ENCODE measurements at places on chromosomes 11 and 22. TPM values are rescaled to one million over a fixed set of nuclear protein-coding genes. Genes with fewer than 3 reads are reported as not detected.

DNA sequence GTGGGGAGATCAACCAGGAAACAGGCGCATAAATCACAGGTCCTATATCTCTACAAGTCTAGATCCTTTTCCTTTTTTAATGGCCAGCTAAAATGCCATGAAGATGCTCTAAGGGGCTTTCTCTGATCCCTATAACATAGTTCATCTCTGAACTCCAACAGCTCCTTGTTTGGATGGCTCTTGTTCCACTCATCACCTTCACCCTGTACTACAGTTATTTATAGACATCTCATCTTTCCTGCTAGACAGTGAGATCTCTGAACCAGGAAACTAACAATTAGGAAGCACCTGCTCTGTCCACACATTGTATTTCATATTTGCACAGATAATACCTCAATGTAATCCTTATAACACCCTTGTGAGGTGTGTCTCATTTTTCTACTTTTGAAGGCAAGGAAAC lies 31.6 kb downstream of the KCNA4 start:
- H3K4me1 ChIP-seq, result no peaks in the 10 kb centered on the region
- H3K27me3 ChIP-seq, result no peaks in the 10 kb centered on the region
- no peak overlapping the region for H3K27ac ChIP-seq

DNA sequence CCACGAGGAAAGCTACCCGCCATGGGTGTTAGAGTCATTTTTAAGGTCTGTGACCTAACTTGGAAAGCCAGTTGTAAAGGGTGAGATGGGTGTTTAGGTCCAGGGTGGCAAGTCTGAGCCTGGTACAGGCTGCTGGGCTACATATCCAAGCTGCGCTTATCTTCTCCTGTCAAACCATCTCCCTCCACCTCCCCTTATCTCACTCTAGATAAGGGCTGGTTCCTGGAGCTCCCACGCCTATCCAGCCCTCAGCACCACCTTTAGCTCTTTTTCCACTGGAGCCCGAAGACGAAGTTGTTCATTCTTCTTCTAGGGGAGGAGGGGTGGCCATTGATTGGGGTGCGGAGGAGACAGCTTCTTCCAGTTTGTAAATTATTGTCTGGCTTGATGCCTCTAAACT lies 48.5 kb downstream of the MICAL2 start:
- DNase-seq, result no peak
- no peaks in the 10 kb centered on the region for H3K4me1 ChIP-seq
- H3K27me3 ChIP-seq, result no peaks in the 10 kb centered on the region
- no peaks in the 10 kb centered on the region for H3K36me3 ChIP-seq
- H3K27ac ChIP-seq, result no peak overlapping the region

- H3K27ac ChIP-seq, result peak overlapping the region; percentile 48
- peaks cover 34% of the 10 kb centered on the region for H3K4me1 ChIP-seq
- no peaks in the 10 kb centered on the region for H3K36me3 ChIP-seq
- H3K27me3 ChIP-seq, result peaks cover 5% of the 10 kb centered on the region
- DNase-seq, result peak; percentile 15
Observed at GRCh38 chr22:19174106-19175025, 4.2 kb downstream of the SLC25A1 start.

- no peaks in the 10 kb centered on the region for H3K4me1 ChIP-seq
- peaks cover 9% of the 10 kb centered on the region for H3K36me3 ChIP-seq
- no peak overlapping the region for H3K27ac ChIP-seq
- no peak for DNase-seq
Observed at GRCh38 chr11:19226378-19227195, 14.2 kb downstream of the E2F8 start.

- no peaks in the 10 kb centered on the region for H3K4me1 ChIP-seq
- no peaks in the 10 kb centered on the region for H3K27me3 ChIP-seq
- no peaks in the 10 kb centered on the region for H3K36me3 ChIP-seq
Observed at GRCh38 chr22:49017482-49018329, 810.0 kb downstream of the BRD1 start.

DNA sequence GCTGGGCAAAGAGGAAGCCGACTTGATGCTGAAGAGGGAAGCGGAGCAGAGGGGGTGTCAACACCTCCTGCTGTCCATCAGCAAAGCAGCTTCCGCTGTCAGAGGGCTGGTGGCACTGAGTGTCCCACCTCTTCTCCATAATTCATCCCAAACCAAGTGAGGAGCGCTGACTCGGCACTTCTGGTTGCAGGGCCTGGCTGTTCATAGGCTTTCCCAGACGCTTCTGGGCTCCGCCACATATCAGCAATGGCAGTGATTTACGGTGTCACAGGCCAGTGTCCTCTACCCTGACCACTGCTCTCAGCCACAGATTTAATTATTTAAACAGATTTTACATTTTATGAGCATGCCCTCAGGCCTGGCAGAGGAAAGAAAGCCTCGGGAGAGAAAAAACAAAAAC lies 70.1 kb upstream of the TENM4 start:
- H3K36me3 ChIP-seq, result no peaks in the 10 kb centered on the region
- peaks cover 1% of the 10 kb centered on the region for H3K27me3 ChIP-seq
- H3K4me3 ChIP-seq, result no peak overlapping the region
- no peak for DNase-seq

DNA sequence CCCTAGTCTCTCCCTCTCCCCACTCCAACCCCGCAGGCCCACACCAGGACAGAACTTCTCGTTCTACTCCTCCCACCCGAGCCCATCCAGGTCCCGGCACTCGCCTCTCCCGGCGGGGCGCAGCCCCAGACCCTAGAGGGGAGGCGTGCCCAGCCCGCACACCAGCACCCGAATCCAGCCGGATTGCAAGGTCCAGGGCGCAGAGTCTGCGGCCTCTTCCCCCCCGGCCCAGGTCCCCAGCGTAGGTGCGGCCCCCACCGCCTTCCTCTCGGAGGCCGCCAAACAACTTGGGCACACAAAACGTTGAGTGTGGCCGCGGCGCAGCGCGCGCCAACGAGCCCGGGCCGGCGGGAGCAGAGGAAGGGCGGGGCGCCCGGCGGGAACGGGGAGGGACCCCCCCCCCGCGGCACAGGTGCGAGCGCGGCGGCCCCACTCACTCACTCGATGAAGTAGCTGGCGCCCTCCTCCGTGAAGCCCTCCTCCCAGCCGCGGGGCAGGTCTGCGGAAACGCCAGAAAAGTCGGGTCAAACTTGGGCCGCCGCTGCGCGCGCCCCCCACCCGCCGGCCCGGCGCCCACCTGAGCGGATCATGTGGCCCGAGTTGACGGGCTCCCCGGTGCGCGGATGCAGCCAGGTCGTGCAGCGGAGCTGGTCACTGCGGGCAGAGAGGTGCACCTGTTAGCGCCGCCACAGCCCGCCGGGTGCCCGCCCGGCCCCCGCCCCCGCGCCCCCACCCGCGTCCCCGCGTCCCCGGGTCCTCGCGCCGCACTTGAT lies 480 bp downstream of the PLEKHA7 start:
- peak overlapping the region; percentile 50 for H3K4me3 ChIP-seq
- no peak for DNase-seq
- H3K27ac ChIP-seq, result no peak overlapping the region
- H3K27me3 ChIP-seq, result peaks cover 7% of the 10 kb centered on the region
- H3K4me1 ChIP-seq, result no peaks in the 10 kb centered on the region

GRCh38 chr11:64718084-64718779 lies 4.8 kb downstream of the NRXN2 start:
- no peak overlapping the region for H3K4me3 ChIP-seq
- no peaks in the 10 kb centered on the region for H3K36me3 ChIP-seq
- H3K27me3 ChIP-seq, result peaks cover 11% of the 10 kb centered on the region

GRCh38 chr11:40188848-40189247 lies 1270.6 kb downstream of the LRRC4C start:
- no peaks in the 10 kb centered on the region for H3K27me3 ChIP-seq
- DNase-seq, result no peak
- H3K36me3 ChIP-seq, result no peaks in the 10 kb centered on the region
- H3K4me1 ChIP-seq, result no peaks in the 10 kb centered on the region

DNA sequence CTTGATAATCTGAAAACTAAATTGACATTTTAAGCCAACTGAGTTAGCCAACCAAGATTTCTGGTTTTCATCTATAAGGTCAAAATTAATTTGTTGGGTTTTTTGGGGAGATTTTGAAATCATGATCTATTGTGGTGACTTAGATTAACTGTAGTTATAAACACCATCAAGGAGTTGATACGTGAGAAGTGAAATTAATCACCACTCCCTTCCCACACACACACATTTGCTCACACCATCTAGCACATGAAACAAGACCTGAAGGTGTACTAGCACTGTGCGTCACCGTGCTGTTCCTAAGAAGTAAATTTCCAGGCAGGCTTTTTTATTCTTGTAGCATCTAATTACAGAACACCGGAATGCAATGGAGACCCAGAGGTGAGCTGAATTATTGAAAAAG lies 2.1 kb downstream of the OR5B21 start:
- H3K4me1 ChIP-seq, result peaks cover 6% of the 10 kb centered on the region
- H3K36me3 ChIP-seq, result no peaks in the 10 kb centered on the region
- H3K27ac ChIP-seq, result no peak overlapping the region
- DNase-seq, result no peak
- H3K4me3 ChIP-seq, result no peak overlapping the region

The A4GALT gene
- polyA plus RNA-seq, result 1.8 TPM

The NRIP3 gene
- 0.25 TPM for polyA plus RNA-seq

The GGT5 gene
- polyA plus RNA-seq, result 0.02 TPM
